Right ventricle myocardium inferior (tissue), 1 donor: ENCODE measurements at places on chromosomes 1 and 21. TPM values are rescaled to one million over a fixed set of nuclear protein-coding genes. Genes with fewer than 3 reads are reported as not detected.

DNA sequence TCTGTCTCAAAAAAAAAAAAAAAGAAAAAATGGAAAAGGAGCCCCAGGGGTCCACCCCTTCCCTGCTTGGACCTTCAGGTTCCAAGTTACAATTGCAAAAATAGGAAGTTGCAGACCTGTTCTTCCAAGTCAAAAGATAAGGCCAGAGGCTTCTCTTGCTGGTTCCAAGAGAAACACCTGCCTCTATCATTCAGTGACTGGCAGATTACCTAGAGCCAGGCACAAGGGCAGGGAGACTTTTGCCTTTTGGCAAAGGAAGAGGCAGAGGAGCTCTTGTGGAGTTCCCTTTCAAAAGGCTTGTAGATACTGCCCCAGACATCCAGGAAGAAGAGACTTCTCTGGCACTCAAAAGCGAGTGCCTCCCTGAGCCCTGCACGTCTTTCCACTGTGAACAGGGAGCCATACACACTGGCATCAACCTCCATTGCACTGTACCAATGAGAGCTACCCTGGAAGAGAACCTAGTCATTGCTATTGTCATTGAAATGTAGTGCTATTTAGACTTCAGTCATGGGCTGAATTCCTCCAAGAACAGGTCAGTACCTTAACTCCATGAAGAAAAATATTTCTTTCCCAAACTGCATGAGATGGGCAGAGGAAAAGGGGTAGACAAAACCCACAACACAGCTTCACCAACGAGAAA lies 91.2 kb downstream of the LMX1A start:
- DNase-seq: no peak

GRCh38 chr1:86153836-86154235 lies 2.7 kb downstream of the COL24A1 start:
- DNase-seq: no peak

DNA sequence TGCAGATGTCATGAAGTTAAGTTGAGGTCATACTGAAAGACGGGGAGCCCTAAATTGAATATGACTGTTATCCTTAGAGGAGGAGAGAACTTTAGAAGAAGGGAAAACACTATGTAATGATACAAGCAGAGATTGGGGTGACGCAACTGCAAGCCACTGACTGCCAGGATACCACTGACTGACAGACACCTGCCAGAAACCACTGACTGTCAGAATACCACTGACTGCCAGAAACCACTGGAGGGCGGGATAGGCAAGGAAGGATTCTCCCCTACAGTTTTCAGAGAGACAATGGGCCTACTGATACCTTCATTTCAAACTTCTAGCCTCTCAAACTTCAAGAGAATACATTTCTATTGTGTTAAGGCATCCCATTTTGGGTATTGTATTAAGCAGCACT lies 388.7 kb downstream of the USH2A start:
- DNase-seq: no peak

The BACE2 gene
- 14.5 TPM for total RNA-seq

The DIO1 gene
- not detected for total RNA-seq

The RGS1 gene
- 0.32 TPM for total RNA-seq
